Stimulated activated CD4-positive, alpha-beta T cell treated with anti-CD3 and anti-CD28 coated beads, TNF-alpha, amount 100 ng/mL, for 48 hours (primary cell): ENCODE measurements at places on chromosomes 6 and 20.

DNA sequence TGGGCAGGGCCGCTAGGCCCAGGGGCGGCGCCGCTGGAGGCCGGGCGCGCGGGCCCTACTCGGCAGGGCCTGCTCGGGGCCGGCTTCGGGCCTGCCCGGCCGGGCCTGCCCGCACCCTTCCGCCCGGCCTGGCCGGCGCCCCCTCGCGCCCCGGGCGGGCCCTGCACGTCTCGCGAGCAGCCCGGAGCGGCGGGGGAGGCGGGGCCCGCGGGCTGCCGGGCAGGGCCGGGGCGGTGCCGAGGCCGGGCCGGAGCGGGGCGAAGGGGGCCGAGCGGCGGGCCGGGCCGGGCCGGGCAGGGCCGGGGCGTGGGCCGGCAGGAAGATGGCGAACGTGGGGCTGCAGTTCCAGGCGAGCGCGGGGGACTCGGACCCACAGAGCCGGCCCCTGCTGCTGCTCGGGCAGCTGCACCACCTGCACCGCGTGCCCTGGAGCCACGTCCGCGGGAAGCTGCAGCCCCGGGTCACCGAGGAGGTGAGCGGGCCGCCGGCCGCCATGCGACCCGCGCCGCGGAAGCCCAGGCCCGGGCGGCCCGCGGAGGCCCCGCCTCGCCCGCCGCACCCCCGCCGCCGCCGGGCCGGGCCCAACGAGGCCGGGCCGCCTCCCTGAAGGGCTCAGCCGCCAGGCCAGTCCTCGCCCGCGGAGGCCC is at the start of gene NPEPL1:
TSS of gene NPEPL1 (plus strand) at position 222 of the 647 bp plus-strand sequence. CDS start at position 323, 101 bp downstream.
- DNase-seq = peak; percentile 36

DNA sequence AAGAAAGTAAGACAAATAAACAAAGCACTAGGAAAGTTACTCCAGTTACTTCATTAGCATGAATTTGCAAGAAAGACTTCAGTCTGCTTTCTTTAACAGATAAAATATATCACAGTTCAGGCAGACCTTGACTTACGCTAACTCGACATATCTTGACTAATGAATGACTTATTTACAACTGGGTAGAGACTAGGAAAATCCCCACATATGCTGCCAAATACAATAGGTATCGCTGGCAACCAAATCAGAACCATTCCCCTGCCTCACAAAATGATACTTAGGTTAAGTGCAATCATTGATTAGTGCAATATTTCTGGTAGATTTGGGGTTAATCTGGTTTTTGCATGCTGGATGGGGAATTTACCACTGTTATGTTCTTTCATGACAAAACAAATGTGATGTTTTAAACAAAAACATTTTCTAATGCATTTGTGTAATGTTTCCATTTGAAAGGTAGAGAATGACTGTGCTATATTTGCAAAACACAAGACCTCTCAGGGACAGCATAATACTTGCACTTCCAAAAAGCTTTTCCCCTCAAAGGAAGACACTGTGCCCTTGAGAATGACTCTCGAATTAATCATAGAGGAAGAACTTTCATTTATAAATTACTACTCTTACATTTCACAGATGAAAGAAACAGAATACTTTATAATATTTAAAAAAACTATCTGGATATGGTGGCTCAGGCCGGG is 101.6 kb downstream of the PRKN start:
- DNase-seq = no peak

DNA sequence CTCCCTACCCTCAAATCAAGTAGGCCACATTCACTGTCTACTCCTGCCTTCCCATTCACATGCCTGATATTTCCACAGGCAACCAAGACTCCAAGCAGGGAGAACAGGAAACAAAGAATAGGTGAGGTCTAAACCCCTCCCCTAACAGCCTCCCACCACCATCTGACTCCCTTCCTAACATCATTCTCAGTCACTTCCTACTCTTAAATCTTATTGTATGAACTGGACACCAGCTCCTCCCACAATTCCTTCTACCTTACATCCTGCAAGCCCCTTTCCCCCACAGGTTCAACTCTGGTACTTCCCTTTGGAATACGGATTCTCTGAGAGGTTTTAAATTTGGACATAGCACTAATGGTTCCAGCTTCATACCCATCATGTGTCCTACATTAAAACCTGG is 944 bp upstream of the C6orf136 start:
- no peak for DNase-seq

- DNase-seq = no peak
Measured at GRCh38 chr6:43950731-43951062, 176.6 kb downstream of the MRPL14 start.

DNA sequence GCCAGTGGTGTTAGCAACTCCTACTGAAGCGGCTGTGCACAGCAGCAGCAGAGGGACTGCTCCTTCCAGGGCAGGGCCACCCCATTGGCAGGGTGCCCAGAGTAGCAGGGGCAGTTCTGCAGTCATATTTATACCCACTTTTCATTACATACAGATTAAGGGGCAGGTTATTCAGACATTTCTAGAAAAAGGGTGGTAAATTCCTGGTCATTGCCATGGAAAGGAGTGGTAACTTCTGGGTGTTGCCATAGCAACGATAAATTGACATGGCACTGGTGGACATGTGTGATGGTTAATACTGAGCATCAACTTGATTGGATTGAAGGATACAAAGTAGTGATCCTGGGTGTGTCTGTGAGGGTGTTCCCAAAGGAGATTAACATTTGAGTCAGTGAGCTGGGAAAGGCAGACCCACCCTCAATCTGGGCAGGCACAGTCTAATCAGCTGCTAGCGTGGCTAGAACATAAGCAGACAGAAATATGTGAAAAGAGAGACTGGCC is 45.0 kb downstream of the IYD start:
- DNase-seq = no peak
